ENCODE measurements at places on chromosomes 11 and 22.

GRCh38 chr11:56890584-56891305 is 98.0 kb upstream of the OR5AK2 start:
- DNase-seq = no peak

DNA sequence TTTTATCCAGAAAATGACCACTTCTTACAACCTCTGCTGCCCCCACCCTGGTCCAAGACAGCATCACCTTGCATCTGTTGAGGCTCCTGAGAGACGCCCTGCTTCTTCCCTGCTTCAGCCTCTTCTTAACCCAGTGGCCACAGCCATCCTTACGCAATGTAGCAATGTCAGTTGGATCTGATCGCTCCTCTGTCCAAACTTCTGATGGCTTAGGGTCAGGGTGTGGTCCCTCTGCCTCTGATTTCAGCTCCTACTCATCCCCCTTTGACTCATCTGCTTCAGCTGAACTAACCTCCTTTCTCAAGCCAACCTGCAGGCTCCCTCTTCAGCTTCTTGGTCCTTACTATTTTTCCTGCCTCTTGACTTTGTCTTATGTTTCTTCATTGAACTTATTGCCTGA is 280.8 kb downstream of the KIRREL3 start:
- DNase-seq = no peak

DNA sequence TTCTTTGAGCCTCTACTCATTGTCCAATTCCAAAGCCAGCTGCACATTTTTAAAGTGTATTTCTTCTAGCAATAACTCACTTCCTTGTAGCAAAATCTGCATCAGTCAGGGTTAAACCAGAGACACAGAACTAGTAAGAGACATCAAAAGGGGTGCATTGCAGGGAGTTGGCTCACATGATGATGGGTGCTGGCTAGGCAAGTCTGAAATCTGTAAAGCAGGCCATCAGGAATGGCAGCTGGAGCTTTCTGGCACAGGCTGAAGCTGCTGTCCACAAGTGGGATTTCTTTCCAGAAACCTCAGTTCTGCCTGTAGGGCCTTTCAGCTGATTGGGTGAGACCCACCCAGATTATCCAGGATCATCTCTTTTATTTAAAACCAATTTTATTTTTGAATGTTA is 698.1 kb downstream of the NTM start:
- no peak for DNase-seq

DNA sequence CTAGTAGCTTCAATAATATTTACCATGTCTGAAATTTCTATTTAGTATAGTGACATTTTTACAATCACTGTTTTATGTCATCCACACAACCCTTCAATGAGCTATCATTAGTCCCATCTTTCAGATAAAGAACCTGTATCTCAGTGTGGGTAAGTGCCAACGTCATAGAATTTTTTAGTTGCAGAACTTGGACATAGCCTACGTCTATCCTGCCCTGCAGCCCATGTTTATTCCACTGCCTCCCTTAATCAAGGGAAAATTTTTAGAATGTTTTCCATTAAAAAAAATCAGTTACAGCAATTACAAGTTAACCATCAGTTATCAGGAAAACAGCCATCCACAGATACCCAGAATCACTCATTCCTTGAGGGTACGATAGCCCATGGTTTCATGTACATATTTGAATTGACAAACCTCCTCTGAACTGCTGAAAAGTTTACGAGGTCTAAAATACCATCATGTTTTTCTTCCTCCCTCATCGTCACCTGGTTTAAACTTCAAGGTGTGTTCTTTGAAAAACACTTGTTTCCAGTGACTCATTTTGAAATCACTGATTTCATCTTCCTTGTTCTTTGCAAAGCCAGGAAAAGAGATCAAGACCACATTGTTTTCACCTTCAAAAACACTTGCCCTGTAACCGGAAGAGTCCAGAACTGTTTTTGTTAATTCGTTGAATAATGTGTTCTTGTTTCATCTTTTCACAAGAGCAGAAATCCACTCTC is 100.9 kb downstream of the FAM76B start:
- no peak for DNase-seq

DNA sequence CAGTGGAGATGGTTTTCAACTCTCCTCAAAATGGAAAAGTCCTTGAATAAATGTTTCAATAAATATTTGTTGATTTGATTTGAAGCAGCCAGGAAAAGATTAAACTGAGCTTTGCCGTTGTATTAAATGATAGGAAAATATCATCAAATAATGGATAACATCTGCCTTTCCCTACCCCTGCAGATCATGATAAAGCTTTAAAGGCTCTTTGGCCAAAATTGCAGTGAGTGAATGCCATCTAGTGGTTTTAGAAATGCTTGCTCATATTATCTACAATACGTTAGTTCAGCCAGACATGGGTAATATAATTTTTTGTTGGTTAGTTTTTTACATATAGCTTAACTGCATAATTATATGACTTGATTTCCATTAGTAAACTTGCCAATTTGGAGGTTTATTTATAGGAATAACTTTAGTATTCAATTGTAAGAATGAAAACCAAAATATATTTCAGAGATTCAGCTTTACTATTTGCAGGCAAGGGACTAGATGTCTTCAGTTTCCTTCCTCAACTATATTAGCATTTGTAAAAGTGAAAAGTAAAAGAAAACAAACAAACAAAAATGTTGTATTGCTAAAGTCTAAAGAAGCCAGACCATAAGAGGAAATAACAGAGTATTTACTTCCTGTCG is 159.2 kb downstream of the MSANTD4 start:
- DNase-seq = peak; percentile 62

DNA sequence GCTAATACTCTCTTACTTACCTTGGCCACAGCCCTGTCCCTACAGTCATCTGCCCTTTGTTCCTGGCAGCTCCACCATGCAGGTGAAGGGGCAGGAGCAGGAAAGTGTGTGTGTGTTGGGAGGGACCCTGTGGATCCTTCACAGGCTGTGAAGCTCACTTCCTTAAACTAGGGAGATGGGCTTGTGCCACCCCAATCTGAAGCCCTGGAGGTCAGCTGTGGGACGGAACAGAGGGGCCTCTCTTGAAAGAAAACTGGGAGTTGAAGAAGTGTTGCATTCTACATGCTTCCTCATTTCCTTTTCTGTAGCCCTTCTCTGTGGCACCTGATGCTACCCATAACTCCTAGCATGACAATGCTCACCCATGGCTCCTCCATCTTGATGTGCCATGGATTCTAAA is 11.7 kb downstream of the FADS1 start:
- DNase-seq = no peak

- DNase-seq = peak; percentile 93
Observed at GRCh38 chr11:46380340-46381047, 975 bp upstream of the MDK start.

DNA sequence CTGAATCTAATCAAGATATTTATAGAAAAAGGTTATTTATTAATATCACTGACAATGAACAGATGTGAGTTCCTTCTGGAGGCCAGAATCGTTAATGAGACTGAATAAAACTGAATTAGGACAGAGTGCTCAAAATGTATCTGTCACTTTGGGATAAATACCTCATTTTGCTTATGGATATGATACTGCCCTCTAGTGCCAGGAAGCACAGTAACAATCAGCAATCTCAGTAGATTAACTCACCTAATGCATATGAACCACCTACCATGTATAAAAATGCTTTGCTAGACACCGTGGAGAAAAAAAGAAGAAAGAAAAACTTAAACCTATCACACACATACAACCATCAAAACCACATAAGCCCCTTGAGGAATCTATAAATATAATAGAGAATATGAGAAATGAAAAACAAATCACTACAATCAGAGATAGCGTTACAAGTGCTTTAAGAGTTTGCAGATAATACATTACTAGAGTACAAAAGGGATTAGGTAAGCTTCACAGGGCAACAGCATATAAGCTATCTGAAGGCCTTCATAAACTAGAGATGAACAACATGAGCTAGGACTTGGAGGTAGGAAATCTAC is 117.4 kb downstream of the SGSM3 start:
- DNase-seq = peak; percentile 54

DNA sequence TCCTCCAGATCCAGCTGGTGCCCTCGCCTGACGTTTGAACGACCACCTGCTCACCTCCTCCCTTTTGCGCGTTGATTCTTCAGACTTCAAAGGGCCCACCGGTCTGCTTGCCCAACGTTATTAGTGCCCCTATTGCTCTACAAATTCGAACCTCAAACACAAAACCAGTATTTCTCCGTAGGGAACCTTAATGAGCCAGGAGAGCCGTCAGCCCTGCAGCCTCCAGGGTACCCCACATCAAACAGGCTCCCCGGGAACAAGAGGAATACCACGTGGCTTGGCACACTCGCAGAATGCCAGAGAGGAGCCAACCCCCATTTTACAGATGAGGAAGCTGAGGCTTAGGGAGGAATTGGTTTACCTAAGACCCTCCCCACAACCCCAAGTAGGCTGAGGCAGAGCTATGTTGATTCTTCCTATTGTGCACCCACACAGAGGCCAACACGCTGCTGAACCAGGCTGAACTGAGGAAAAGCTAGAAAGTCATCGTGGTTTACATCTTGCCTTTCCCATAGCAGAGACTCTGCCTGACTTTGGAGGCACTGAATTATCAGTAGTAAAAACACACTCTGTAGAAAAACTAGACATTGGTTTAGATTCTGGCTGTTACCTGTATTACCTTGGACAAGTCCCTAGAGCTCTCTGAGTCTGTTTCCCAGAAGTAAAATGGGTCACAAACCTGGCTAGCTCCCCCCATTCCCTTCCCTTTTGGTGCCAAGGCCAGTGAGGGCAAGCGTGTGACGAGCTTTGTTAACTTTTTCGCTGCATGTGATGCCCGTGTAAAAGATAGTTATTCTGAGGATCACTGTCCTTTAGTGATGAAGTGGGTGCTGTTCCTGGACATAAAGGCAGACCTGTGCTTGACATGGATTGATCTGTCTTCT is 764 bp downstream of the TKFC start:
- no peak for DNase-seq

GRCh38 chr22:40668611-40669411 is 10.5 kb upstream of the MCHR1 start:
- DNase-seq = no peak

DNA sequence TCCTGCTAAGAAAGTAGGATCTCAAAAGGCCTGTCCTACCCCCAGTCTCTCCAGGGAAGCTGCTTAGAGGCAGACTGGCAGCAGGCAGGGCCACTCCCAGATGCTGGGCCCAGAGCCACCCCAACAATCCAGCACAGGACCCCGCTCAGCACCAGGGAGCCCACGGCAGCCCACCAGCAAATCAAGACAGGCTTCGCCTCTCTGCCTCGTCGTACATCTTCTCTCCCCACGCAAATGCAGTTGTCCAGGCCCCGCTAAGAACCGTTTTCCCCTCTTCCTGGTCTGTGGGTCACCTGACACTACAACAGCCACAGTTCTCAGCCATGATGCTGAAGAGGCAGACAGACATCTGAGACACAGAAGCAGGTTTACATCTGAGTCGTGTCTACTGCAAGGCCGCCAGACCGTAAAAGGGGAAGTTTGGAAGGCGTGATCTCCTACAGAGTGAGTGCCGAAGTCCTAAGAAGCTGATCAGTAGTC is 51.1 kb downstream of the IGSF9B start:
- no peak for DNase-seq

GRCh38 chr11:116240710-116241109 is 532.1 kb downstream of the BUD13 start:
- peak; percentile 65 for DNase-seq

GRCh38 chr11:124751391-124751740 is 689 bp downstream of the VSIG2 start:
- no peak for DNase-seq

- DNase-seq = no peak
Observed at GRCh38 chr11:62433904-62434276, 15.1 kb downstream of the SCGB1A1 start.

DNA sequence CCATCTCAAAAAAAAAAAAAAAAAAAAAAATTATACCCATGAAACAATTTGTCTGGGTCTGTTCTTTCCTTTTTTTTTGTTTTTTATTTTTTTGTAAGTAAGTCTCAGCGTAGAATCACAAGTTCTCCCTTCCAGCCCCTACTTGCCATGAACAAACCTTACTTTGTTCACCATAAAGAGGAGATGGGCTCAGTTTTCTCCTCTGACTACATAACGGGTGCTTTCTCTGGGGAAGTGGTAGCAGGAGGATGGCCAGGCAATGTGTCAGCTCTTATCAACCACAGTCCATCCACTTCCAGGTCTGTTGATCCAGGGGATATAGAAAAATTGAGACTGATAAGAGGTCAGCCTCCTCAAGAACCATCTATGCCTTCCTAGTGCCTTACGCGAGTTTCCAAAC is 11.0 kb downstream of the ASCC2 start:
- no peak for DNase-seq

DNA sequence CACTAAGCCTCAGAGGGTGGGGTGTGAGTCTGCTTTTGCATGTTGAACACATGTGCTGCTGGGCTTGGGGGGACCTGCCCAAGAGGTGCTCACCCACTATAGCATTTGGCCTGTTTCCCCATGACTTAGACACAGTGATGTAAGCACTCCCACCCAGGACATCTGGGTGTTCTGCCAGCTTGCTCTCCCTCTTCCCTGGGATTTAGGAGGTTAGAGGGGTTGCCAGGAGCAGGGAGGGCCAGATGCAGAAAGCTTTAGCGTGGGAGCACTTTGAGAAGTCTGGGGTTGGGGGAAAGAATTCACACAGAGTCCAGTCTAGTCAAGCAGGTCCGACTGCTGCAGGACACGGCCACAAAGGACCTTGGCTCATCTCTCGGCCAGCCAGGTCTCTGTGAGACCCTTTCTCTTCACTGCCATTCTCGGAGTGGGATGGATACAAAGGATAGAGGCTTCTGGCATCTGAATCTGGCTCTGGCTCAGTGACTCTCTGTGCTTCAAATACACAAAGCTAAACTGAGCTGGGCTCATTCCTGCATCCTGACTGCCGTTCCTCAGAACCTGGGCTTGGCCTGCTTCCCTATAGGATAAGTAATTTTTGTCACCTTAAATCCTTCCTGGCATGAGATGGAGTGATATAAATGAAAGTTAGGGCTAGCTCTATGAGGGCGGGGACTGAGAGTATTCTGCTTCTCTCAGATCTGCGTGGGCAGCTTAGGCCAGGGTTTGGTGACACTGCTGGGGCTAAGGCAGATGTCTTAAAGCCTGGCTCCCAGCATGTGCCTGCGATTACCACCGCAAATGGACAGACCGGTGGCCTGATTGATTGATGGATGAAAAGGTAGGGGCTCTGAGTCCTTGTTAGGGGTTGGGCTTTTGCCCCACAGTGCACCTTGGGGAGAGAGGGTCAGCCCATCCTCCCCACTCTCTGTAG is 14.5 kb downstream of the USP2 start:
- no peak for DNase-seq

Measured in cardiac muscle cell (in vitro differentiated cells and primary cell).